Spleen (tissue), 13 donors: ENCODE measurements at places on chromosomes 7 and 10.

DNA sequence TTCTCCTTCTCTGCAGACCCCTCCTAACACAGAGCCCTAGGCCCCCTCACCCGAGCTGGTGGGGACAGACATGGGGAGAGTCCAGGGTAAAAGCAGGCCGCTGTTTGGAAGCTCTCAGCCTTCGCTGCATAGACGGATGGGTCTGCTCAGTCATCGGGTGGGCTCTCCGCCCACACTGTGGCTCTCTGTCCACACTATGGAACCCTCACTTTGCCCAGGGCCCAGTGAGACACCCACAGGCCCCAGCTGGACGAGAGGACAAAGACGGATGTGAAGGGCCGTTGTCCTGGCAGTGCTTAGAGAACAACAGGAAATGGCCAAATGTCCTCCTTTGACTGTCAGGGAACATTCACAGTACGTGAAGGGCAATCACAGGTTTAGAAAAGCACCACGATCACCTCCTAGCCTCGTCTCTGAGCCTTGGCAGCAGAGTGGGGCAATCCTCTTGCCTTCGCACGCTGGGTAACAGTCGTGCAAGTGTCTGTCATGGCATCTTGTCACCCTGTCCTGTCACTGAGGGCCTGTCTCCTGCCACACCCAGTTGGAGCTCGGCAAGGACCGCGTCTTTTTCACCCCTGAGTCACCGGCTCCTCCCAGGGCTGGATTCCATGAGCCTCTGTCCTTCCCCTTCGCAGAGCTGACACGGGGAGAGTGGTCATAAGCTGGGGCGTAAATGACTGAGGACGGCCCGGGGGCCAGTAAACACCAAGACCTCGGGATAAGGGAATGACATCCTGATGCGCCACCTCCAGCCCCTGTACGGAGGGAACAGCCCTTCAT lies 80.6 kb downstream of the PRKAG2 start:
- peak; percentile 65 for DNase-seq

- DNase-seq, result no peak
These were observed 177.7 kb upstream of the GHITM start for GRCh38 chr10:83961620-83962019.

GRCh38 chr7:39693812-39694211 lies 70.4 kb downstream of the RALA start:
- no peak for DNase-seq

DNA sequence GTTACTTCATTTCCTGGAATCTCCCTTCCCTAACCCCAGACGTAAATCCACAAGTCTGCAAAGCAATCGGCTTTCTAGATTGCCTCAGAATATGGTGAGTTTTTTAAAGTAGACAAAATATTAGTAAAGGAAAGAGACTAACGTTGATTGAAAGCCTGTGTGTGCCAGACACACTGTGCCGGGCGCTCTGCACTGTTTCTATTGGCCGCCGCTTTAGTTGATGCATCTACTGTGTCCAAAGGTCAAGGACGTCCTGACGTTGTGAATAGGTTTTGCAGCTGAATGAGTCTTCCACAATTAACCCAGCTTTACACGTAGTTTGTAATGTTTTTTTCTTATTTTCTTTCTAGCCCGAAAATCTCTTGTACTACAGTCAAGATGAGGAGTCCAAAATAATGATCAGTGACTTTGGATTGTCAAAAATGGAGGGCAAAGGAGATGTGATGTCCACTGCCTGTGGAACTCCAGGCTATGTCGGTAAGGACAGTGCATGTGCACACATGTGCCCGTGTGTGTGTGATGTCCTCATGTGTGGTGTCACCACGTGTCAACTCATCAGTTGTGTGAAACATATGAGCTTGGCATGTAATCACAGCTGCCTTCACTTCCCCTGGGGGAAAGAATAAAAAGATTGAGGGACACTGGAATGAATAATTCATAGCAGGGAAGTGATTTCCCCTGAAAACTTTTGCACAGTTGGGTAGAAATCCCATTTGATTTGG lies 232.0 kb downstream of the CCDC3 start:
- DNase-seq, result no peak

- no peak for DNase-seq
These were observed 196.7 kb upstream of the TMEM72 start for GRCh38 chr10:44714451-44714850.

DNA sequence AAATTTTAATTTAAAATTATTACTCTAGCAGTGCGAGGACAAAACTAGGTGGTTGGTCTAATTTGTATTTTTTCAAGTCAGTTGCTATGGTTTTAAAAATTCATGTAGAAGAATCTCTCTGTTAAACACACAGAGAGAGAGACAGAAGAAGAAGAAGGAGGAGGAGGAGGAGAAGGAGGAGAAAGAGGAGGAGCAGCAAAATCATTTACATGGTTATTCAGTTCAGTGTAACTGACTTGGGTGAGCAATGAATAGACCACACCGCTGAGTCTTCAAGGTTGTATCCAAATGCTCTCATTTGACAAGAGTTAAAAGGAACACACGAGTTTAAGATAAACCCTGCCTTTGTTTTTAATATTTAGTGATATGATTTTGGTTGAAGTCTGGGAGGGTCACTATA lies 131.1 kb downstream of the PDE1C start:
- DNase-seq, result no peak

DNA sequence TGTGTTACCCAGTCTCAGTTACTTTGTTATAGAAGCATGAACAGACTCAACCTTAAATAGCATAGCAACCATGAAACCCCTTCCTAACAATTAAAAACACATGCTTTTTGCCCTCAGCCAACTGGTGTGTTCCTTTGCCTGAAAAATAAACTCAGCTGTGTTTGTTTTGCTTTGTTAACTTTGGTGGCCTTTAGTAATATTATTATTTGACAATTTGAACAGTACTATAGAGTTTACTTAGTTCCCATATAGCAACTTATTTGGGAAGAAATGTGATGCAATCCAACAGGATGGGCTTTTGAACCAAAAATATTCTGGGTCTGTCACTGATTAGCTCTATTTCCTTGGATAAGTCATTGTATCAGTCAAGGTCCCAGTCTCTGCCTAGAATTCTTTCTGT lies 22.5 kb upstream of the MKLN1 start:
- no peak for DNase-seq

DNA sequence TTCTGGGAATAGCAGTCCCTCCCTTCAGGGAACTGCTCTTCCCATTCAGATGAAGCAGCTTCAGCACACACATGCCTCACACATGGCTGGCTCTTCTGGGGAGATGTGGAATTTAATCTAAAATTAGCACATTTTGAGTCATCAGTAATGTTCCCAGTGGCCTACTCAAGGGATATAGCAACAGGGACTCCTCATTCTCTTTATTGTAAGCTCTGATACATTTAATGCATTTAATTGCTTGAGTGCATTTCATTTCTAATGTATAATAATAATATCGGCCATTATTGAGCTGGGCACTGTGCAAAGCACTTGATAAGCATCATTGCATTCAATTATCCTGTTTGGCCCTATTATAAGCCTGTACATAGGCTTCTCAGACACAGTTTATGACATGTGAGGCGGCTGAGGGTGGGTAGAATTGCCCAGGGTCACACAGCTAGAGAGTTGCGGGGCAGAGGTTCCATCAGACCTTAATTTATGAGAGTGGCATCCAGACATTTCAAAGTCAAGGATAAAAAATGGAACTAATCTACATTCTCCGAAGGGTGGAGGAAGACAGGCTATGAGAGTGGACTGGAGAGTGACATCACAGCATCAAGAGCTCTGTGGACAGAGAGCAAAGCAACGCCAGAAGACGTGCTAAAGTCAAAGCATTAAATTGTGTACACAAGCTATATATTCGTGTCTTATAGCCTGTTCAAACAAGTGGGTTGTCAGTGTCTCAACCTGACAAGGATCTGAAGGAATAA lies 76.8 kb downstream of the LANCL2 start:
- DNase-seq, result no peak

DNA sequence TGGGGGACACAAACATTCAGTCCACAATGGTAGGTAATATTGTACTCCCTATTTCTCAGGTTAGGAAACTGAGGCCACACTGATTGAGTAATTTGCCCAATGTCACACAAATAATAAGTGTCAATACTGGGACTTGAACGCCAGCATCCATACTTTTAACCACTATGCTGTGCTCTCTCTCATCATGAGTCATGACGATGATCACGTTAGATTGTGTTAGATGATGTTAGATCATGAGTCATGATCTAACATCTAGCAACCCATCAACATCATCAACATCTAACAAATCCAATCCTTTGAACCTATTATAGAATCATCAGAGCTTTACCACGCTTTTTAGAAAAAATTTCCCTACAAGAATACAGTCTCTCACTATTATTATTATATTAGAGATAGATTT lies 28.1 kb upstream of the HERPUD2 start:
- DNase-seq, result no peak

DNA sequence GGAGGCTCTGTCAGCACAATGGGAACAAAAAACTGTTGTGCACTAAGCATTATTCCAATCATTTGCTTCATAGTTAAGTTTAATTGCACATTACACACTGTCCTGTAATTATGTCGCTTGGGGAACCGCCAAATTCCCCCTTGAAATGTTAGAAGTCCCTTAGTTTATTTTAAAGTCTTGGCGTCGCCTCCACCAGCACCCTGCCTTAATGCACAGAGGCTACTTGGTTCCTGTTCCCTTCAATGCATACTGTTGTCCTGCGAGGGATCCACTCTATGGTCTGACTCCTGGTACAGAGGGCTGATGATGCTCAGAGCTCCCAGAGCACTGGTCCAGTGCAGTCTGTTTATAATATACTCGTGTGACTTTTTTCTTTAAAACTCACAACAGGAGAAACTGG lies 330.7 kb downstream of the ELMO1 start:
- no peak for DNase-seq

DNA sequence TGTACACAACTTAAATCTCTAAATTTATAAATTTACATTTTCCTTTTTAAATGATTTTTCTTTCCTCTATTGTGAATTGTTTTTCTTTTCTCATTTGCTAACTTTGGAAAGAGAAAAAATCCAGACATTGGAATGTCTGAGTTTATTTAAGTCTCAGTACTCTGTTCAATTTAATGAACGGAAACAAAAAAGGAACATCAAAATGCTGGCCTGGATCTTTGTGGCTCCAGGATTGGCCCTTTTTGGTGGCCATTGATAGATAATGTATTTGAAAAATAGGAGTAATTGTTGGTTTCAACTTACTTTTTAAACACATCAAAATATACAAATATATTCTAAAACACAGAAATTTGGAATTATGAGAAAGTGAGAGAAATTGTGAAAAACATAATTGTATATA lies 336.0 kb downstream of the SUGCT start:
- no peak for DNase-seq

GRCh38 chr7:156999958-157000726 lies 10.3 kb downstream of the MNX1 start:
- DNase-seq, result peak; percentile 74

DNA sequence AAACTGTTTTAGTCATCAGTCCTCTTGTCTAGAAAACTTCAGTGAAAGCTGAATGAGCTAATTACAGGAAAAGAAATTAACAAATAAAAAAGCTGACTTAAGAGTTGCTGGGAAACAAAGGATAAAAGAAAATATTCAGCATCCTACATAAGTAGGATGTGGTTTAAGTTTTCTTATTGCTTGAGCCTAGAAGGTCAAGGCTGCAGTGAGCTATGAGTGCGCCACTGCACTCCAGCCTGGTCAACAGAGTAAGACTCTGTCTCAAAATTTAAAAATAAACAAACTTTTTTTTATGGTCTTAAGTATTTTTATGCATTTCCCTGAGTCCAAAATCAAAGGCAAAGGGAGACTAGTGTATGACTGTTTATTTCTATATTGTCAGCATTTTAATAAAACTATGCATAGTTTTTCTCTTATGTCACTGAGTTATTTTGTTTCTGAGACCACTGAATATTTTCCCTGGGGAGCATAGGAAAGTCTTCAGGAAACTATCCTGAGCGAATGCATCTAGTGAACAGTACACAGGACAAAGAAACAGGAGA lies 40.0 kb upstream of the LRRN3 start:
- DNase-seq, result no peak

- no peak for DNase-seq
These were observed 147.7 kb downstream of the SH2D4B start for GRCh38 chr10:80685355-80685754.

DNA sequence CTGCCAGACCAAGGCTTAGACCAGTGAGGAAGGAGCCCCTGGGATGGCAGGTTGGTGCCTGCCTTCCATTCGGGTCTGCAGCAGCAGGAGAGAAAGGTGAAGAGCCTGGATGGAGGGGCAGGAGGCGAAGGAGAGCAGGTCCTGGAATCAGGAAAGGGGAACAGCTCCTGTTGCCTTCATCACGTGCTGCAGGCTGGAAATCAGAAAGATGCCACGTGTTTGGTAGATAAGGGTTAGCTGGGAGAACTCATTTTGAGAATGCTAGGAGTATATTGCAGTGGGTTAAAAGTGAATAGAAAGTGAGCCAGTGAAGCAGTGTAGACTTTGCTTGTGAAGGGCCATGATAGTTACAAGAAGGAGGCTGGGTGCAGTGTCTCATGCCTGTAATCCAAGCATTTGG lies 371.8 kb downstream of the PAXIP1 start:
- no peak for DNase-seq

- DNase-seq, result no peak
These were observed 11.7 kb upstream of the VIM start for GRCh38 chr10:17216217-17216900.

DNA sequence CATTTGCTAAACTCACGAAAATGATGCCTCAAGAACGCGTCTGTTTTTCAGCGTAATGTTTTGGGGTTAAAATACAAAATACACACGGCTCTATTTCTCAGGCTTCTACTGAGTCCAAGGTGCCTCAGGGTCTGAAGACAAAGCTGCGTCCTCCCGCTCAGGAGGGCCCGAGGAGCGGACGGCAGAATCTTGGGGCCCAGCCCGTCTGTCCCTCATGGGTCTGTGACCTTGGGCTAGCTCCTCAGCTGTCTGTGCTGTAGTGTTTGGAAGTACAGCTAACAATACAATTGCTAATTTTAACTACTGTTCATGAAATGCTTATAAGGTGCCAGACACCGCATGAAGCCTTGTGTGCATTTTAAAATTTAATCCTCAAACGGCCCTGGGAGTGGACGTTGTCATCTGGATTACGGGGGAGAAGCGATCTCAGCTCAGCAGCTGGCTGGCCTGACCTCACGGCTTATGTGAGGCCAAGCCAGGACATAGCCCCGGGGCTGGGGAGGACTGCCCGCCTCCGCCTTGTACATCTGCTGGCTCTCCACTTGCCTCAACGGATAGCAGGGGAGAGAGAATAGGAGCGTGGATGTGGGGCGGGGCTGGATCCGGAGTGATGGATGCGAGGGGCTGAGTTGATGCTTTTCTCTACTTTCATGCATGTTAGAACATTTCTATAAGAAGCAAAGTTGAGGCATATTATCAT lies 357.4 kb downstream of the GLRX3 start:
- DNase-seq, result peak; percentile 47

GRCh38 chr7:28383975-28384374 lies 28.3 kb upstream of the CREB5 start:
- DNase-seq, result no peak

- no peak for DNase-seq
These were observed 241.5 kb downstream of the WDR37 start for GRCh38 chr10:1297566-1298301.

GRCh38 chr7:158395780-158396278 lies 191.8 kb downstream of the PTPRN2 start:
- peak; percentile 71 for DNase-seq

DNA sequence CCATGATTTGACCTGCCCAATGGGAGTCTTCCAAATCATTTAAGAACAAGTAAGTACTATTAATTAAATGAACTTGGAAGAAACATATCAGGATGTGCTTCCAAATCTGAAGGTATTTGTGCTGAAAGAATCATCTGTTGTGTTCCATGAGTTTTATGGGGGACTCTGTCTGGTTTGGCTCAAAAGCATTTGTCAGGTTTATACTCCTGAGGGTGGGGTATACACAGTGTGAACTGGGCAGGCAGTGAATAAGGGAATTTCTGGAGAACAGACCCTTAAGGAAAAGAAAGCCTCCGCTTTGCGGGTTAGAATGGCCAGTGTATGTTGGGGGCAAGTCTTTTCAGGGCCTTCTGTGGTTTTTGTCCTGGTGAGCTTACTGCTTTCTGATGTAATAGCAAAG lies 29.9 kb downstream of the TCF7L2 start:
- DNase-seq, result no peak
